ENCODE measurements at places on chromosomes 5 and 9.
A peak's percentile ranks its signal among the peaks of the same experiment; 100 is the strongest.

- DNase-seq, result no peak
Measured at GRCh38 chr5:32545102-32545800, 40.1 kb upstream of the SUB1 start.

- no peak for DNase-seq
Measured at GRCh38 chr5:90909940-90910339, 351.3 kb downstream of the ADGRV1 start.

GRCh38 chr9:32500768-32501167 is 25.2 kb downstream of the RIGI start:
- no peak for DNase-seq

DNA sequence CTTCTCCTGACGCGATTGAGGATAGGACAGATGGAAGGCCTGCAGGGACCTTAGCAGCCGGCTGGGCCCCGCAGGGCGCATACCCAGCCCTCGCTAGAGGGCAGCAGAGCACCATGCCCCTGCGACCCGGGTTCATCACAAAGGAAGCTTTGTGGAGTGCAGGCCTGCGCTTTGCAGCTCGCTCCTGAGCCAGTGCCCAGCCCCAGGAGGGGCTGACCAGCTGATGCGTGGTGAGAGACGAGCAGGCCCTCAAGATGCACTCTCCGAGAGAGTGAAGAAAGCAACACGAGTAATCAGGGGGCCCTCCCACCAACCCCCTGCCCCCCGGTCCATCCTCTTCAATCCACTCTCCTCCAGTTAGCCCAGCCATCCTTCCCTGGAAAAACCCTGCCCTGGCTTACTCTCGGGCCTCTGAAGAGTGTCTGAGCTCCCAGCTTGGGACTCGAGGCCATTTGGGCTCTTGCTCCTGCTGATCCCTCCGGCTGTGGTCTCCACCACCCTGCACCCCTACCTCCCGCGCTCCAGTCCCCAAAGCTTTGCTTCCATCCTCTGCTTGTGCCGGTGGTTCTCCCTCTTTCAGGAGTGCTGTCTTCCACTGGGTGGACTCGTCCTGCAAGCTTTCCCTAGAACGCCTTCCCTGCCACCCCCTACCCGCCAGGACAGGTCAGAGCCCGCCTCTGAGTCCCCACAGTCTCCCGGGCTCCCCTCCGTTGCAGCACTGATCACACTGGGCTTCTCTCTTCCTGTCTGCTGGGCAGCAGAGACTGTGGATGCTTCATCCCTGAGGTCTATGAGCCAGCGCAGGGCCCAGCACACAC is 9.1 kb upstream of the KIF12 start:
- DNase-seq, result peak; percentile 78

- DNase-seq, result no peak
Measured at GRCh38 chr9:90964101-90965020, 162.7 kb downstream of the SYK start.

DNA sequence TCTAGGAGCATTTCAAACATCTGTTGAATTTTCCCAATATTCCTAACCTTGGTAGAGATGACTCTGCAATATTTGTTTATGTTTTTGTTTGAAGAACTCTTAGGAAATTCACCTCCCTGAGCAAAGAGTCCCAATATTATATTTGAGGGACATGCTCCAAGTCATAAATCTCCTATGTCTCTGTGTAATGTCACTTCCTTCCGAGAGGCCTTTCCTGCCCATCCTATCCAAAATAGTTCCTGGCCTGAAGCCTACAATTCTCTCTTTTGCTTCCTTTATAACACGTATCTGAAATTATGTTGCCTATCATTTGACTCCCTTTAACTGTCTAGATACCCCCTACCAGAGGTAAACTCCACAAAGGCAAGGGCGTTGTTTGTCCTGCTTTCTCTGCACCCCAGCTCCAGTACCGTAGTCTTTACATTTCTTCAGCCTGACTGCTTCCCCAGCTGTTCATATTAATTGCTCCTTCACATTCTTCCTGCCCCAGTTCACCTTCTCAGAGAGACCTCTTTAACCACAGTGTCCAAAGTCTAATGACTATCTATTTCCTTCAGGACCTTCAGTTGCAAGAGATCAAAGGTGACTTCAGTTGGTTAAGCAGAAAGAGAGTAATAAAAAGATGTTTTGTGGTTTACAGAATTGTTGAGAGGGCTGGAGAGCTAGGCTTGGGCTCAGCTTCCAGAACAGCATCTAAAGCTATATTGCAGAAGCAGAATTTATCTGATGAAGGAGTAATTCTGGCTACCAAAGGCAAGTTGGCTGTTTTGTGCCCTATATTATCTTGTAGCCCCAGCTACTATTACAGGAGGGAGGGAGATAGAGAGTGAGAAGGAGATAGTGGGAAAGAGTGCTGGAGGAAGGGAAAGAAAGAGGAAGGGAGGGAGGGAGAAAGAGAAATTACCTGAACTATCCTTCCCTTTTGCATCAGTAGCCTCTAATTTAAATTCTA is 109.3 kb upstream of the TMEM161B start:
- DNase-seq, result peak; percentile 74

GRCh38 chr5:181173420-181174342 is 26.3 kb downstream of the OR2V2 start:
- no peak for DNase-seq

DNA sequence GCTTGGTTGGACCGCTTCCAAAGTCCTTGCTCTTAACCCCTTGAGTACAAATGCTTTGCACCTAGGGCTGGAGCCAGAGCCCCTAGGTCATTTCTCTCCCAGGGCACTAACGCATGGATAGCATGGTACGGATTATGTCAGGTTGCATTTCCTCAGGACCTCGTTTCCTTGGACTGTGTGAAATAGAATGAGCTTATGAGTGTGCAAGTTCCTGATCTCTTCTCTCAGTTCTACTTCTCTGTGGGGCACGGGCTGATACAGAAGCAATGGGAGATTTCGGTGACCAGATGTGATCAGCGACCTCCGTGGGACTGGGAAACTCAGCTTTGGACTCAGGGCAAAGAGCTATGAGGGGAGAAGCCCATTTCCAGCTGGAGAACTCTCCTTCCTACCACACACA is 14.2 kb downstream of the SPARC start:
- no peak for DNase-seq

- DNase-seq, result no peak
Measured at GRCh38 chr5:9176641-9177040, 369.2 kb downstream of the SEMA5A start.

- no peak for DNase-seq
Measured at GRCh38 chr5:75744355-75744754, 27.1 kb upstream of the POC5 start.

DNA sequence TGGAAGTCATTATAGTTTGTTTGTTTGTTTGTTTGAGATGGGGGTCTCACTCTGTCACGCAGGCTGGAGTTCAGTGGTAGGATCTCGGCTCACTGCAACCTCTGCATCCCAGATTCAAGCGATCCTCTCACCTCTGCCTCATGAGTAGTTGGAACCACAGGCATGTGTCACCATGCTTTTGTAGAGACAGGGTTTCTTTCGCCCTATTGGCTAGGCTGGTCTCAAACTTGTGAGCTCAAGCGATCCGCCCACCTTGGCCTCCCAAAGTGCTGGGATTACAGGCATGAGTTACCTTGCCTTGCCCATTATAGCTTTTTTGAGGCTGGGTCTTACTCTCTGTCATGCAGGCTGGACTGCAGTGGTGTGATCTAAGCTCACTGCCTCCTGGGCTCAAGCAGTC is 28.8 kb downstream of the NSD1 start:
- no peak for DNase-seq

- DNase-seq, result no peak
Measured at GRCh38 chr5:167561796-167562195, 729.6 kb upstream of the WWC1 start.

GRCh38 chr5:42015681-42016080 is 90.6 kb downstream of the FBXO4 start:
- no peak for DNase-seq

- DNase-seq, result no peak
Measured at GRCh38 chr5:120093178-120093577, 370.9 kb upstream of the PRR16 start.

DNA sequence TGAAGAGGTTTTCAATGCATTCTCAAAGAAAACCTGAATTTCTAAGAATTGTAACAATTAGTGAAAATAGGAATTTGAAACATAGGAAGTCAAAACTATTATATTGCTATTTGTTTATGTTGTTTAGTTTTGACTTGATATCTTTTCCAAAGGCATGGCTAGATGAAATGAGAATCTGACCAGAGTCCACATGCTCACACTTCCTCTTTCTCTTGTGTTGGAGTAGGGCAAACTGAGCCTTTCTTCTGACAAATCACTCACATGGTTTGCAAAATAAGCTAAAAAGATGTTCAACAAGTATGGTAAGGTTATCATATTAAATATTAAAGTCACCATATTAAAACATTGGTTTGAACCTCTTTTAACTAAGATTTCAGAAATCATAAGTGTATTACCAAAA is 512.6 kb downstream of the ISL1 start:
- DNase-seq, result no peak

GRCh38 chr5:149540089-149540488 is 11.2 kb downstream of the CSNK1A1 start:
- DNase-seq, result no peak

DNA sequence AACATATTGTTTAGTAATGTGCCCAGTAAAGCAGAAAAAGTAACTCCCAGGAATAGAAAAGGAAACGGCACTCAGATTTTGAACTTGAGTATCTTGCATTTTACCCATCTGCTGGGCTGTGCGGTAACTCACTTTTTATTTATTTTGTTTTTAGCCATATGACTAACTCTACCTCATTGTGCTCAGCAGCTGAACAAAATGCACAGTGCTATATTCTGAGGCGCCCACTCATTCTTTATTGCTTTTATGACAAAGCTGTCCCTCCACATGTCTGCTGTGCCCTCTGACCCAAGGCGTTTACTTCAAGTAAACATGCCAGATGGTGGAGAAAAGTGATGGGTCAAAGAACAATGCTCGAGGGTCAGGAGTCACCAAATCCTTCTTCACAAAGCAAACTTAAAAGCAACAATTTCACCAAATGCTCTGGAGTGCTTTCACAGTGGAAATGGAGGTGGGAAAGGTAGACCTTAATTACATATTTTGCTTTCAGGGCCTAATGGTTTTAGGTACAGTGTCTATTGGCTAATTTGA is 215.2 kb upstream of the ELAVL2 start:
- DNase-seq, result peak; percentile 73

DNA sequence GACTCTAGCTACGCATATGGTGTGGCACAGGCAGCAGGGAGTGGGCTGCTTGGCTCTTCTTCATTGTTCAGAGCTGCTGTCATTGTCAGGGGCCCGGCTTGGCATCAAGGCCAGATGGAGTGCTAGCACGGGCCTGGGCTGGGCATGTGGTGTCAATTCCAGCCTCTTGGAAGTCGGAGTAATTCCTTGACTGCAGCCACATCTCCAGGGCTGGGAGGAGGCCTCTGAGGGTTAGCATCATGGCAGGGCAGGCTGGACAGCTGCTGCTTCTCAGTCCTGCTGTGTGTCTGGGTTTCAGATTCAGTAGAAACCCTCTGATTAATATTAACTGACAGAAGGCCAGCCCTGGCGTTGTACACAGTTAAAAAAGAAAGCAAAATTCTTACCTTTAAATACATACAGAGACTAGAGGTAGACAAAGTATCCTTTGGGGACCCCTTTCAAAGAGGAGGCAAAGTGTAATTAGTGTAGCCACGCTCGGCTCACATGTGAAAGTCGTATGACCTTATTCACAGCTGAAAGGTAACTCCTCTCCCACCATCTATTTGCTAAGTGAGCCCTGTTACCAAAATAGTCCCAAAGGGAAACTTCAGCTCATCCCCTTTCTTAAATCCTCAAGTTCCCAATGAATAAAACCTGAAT is 126.4 kb downstream of the DOCK2 start:
- DNase-seq, result peak; percentile 54

DNA sequence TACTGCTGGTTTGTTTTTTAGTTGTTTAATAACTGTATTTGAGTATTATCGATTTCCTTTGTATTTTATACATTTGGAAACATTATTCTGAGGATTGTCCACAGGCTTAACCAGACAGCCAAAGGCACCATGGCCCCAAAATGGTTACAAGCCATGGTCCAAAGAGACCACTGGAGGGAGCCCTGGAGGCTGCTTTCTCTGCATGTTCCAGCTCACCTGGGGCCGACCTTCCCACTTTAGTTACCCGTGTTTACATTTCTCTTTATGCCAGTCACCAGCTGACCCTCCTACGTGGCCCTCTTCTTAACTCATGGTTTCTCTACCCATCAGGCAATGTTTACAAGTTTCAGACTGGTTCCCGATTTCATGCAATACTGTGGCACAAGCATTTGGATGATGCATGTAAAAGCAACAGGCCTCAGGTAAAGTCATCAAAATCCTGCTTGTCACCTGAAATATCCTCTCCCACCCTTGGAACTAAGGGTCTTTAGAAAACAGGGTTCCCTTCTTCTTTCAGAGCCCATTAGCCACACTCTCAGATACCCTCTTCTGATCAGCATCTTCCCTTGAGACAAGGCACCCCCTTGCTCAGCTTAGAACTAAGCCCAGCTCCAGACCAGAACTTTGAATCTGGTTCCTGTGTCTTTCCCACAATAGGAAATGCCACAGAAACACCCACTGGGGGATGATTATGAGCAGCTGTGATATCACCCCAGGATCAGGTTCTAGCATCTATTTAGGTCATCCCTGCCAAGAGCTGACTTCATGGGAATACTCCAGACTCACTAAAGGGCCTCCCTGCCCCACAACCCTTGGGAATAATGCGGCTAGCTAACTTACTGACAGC is 49.9 kb upstream of the GARNL3 start:
- peak; percentile 74 for DNase-seq
